ENCODE measurements at places on chromosomes 3 and 15.

GRCh38 chr15:63349156-63349555, 32.5 kb downstream of the CA12 start:
- DNase-seq, result no peak

GRCh38 chr3:138079901-138080300, 35.5 kb downstream of the DZIP1L start:
- peak; percentile 6 for DNase-seq

- DNase-seq, result no peak
Observed at GRCh38 chr15:47959617-47960413, 161.0 kb upstream of the SLC24A5 start.

GRCh38 chr15:52060501-52060900, 41.5 kb downstream of the MAPK6 start:
- no peak for DNase-seq

- DNase-seq, result no peak
Observed at GRCh38 chr3:178964551-178964950, 107.1 kb downstream of the ZMAT3 start.

GRCh38 chr3:17160597-17160996, 275.8 kb downstream of the PLCL2 start:
- no peak for DNase-seq

DNA sequence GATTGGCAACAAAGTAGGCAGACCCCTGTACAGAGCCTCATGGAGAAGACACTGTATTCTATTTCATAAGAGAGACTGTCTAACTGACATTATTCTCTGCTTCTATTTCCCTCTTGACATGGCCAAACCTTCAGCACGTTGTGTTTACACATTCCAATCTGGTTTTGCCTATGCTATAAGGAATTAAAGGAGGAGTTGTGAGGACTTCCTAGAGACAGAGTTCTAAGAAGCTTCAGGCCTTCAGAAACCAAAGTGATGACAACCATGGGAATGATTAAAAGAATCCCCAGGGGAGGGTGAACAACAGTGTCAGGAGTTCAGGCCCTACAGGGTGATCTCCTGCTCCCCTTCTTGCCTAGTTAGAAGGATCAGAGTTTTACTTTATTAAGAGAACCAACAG, 44.9 kb upstream of the CAPN7 start:
- peak; percentile 7 for DNase-seq

DNA sequence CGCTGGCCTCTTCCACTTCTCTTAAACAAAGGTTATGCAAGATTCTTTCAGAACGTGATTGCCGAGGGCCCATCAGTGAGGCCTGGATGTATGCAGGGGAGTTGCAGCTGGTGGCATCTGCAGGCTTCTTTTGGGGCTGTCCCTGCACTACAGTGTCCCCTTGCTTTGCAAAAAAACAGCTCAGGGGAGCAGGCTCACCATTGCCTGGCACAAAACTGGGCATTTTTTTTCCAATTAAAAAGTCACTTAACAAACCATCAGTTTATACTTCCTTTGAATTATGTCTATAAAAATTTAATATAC, 148.6 kb downstream of the ATP10A start:
- DNase-seq, result no peak

GRCh38 chr15:73796331-73796831, 43.2 kb upstream of the INSYN1 start:
- DNase-seq, result no peak

DNA sequence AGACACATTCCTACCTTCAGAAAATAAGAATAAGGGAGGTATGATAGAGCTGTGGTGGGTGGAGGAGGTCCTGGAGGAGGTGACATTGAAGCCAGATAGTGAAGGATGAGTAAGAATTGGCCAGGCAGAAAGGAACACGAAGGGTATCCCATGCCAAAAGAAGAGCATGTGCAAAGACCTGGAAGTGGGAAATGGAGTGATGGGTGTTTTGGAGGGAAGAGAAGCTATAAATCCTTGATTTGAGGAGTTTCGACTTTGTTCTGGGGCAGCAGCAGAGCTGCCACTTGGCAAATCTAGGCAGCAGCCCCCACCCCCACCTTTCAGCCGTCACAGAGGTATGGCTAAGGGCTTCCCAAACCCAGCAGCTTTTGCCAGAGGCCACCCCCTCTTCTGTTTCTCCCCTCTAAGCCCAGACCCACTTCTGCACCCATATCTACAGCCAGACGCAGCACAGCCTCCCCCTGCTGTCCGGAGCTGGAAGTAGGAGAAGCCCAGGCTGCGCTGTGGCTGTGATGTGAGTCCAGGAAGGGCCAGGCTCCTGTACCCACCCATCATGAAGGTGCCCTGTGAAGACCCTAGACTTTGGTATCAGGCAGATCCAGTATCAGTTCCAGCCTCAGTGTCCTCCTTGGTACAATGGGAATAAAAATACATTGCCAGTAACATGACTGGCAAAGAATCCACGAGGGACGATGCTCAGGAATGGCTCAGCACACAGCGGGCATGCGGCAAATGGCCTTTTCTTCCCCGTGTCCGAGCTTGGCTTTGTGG, 188.7 kb upstream of the LINGO1 start:
- peak; percentile 47 for DNase-seq
